ENCODE measurements at places on chromosomes 6 and 20.

DNA sequence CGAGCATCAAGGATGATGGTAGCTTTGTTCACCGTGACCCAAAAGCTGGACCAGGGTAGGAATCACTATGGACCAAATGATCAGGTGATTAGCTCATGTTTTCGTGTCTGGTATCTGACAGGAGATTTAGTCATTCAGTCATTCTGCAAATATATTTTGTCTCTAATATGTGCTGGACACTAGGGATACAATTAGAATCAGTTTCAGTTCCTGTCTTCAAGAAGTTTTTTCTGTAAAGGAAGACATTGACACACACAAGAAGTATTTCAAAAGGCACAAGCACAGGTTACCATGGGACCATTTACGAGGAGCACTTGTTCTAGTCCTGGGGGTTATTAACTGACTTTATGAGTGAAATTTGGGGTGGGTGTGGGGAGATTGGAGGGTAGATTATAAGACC is 244.9 kb downstream of the HIVEP2 start:
- DNase-seq, result no peak

DNA sequence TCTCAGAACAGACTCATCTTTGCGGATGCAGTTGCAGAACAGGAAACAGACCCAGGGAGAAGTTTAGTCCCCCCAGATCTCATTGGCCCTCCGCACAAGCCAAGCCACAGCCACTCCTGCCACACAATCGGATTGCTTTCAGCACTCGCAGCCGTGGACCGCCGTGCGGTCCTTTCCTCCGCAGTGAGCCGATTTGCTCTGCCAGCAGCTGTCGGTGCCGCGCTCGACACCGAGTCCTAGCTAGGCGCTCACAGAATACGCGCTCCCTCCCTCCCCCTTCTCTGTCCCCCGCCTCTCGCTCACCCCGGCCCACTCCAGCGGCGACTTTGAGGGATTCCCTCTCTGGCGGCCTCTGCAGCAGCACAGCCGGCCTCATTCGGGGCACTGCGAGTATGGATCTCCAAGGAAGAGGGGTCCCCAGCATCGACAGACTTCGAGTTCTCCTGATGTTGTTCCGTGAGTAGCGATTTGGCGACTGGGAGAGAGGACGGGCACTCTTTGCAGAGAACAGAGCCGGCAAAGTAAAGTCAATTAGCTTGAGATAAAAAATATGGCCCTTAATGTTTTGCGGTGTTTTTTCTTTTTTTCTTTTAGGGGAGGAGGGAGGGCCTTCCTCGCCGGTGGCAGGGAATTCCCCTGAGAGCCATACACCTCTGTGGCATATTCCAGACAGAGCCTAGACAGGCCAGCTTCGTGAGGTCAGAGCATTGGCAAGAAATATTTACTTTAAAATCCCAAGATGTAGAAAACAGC is at the start of gene LAMP5:
LAMP5 (plus strand) TSS at position 130 of the 753 bp plus-strand sequence; CDS start at position 393, 263 bp downstream.
- no peak for DNase-seq

- DNase-seq, result no peak
Measured at GRCh38 chr6:101400326-101401135, 7.0 kb downstream of the GRIK2 start.

- peak; percentile 65 for DNase-seq
Measured at GRCh38 chr6:31559958-31560696, 12.0 kb upstream of the LTA start.

DNA sequence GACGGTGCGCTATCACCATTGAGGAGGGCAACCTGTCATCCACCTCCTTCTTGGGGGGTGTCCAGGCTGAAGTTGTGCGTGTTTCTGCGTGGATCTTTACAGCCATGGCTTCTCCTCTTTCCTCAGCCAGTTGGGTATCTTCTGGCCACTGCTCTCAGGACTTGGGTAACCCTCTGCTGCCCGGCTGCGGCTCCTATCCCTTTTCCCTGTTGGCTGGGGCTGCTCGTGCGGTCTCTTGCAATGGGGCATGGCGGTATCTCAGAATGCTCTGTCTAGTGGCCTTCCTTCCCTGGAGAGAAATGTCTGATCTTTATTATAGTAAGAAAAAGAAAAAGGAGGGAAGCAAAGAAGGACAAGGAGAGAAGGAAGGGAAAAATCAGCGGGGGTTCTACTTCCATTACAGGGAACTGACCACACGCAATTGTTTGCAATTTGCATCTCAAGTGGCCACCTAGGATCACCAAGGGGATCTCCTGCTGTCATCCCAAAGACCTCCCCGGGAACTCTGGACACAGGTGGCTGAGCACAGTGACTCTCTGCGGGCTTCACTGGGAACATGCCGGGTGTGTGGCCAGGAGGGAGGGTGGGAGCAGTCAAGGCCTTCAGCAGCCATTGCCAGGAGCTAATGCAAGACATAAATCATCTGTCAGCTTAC is 60.8 kb downstream of the NPEPL1 start:
- no peak for DNase-seq

DNA sequence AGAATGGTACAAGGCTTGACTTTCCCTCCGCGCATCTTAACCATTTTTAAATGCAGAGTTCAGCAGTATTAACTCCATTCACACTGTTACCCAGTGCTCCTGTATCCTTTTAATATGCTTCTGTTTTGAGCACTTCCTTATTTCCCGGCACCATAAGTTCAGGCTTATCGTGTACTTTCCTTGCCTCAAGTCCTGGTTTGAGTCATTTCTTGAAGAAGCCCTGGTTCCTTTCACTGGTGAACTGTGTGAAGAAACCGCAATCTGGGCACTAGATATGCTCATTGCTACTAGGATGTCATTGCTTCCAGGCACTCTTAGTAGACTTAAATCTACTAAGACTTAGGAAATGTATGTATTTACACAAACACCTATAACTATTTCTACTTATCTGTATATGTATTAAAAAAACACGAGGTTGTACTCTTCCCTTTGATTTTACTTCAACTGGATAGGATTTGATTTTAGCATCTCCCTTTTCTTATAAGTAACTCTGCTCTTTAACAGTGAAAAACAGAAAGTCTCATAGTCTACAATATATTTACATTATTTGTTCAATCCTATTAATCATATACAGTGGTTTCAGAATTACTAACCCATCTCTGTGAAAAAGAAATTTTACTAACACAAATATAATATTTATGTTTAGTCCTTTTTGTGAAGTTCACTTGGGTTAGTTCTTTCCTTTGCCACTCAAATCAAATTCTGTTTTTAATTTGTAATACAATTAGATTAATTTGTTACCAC is 135.5 kb downstream of the CDKAL1 start:
- peak; percentile 1 for DNase-seq

GRCh38 chr6:149921361-149921760 is 1.6 kb downstream of the RAET1G start:
- no peak for DNase-seq

DNA sequence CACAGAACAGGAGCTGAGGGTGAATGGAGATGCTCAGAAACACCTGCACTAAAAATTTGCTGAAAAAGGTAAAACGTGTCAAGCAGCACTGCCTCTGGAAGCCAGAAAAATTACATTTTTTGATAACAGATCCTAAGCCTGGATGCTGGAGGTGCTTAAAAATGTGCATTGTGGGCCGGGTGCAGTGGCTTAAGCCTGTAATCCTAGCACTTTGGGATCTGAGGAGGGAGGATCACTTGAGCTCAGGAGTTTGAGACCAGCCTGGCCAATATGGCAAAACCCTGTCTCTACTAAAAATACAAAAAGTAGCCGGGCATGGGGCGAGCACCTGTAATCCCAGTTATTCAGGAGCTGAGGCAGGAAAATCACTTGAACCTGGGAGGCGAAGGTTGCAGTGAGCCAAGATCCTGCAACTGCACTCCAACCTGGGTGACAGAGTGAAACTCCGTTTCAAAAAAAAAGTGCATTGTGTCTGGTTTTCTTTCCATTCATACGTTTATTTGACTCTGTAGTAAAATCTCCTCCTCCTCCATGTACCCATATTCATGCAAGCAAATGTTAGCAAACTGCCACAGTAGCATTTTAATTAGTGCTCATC is 587 bp upstream of the BTN3A1 start:
- no peak for DNase-seq

DNA sequence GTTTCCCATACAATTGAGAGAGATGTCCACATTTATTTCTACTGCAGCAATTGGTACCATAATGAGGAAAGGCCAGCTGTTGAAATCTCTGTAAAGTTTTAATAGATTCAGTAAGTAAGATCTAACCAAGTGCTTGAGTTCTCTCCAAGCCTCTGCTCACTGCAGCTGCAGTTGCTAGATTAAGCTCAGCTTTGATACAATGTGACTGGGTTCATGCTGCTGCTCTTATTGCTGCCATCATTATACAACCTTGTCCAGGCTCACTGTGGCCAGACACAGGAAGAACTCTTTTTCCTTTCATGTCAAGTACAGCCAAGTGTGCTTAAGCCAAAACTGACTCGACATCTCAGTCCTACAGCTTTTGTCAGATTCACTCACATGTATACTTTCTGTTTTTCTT is 423.5 kb downstream of the GJA1 start:
- no peak for DNase-seq

DNA sequence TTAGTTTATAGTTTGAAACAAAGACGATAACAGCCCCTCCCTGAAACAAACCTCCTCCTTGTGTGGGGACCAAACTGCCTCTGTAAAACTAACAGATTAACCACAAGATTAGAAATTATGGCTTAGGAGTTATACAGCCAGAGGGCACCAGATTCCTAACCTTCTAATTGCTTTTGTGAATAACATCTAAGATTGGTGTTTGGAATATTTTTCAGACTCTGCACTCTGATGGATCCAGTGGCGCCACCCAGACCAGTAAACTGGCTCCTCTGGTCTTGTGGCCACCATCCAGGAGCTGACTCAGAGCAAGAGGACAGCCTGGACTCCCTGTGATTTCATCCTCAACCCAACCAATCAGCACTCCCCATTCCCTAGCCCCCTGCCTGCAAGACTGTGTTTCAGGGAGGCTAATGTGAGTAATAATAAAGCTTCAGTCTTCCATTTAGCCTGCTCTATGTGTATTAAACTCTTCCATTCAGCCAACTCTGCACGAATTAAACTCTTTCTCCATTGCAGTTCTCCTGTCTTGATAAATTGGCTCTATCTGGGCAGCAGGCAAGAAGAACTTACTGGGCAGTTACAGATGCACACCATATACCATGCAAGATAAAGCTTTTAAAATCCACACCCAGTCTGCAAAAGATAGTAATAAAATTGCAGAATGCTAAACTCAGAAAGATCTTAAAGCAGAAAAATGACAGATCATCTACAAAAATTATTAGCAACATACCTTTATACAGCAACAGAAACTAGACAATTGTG is 58.5 kb upstream of the SLC22A16 start:
- DNase-seq, result no peak

- no peak for DNase-seq
Measured at GRCh38 chr20:48729538-48729937, 98.3 kb downstream of the PREX1 start.

GRCh38 chr6:894274-894673 is 201.3 kb upstream of the EXOC2 start:
- DNase-seq, result no peak

DNA sequence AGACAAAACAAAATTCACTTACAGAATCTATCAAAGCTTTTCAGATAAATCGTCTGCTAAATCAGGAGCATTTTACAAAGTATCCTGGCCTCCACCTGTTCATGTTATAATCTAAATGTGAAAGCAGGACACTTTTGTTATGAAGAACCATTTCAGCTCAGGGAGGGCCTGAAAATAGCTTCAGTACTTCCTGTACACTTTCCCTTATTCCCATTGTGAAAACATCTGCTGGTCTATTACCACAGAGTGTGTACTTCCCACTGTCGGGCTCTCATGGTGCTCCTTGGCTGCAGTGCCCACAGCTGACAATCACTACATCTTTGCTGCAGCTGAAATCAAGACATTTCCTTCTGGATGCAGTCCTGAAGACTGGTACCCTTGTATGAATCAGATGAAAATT is 128.1 kb downstream of the OPRM1 start:
- no peak for DNase-seq

GRCh38 chr6:23418095-23418494 is 707.9 kb upstream of the NRSN1 start:
- no peak for DNase-seq

GRCh38 chr6:77124604-77125003 is 338.7 kb downstream of the HTR1B start:
- DNase-seq, result no peak

DNA sequence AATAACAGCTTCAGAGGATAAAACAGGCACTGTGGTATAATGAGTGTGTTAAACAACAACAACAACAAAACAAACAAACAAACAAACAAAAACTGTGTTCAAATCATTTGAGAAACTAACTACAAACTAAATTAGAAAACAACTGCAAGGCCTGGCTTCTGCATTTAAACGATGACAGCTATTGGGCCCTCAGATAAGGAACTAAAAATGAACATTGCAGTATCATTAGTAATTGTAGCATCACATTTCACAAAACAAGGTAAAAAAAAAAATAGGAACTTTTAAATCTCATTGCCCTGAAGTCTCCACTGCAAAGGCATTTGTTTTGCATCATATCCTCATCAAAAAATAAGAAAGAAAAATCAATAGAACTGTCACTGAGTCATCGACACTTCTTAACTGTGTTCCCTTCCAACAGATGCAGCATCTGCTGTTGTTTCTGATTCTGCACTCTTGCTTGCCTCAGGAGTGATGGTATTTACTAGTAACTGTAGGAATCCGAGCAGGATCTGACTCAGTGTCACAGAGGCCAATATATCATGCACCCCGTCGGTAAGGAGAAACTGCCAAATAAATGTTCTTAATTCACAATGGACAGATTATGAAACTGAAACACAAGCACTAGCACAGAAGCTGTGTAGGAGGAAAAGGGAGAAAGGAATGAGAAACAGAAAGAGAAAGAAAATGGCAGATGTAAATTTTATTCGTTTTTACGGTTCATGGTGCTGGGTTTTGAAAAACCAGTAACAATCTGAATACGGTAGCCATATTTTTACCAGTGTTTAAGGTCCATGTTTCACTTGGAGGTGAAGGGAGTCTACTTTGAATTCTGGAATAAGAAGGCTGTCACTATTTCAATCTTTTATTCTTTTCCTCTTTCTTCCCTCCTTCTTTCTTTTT is 365.7 kb upstream of the EPHA7 start:
- DNase-seq, result no peak

All from CD4-positive, alpha-beta T cell treated with Interleukin-21 for 1 hour (primary cell).